ENCODE measurements at places on chromosomes 3 and 15.

GRCh38 chr3:101259485-101260341 is 60.7 kb downstream of the IMPG2 start:
- DNase-seq = no peak

DNA sequence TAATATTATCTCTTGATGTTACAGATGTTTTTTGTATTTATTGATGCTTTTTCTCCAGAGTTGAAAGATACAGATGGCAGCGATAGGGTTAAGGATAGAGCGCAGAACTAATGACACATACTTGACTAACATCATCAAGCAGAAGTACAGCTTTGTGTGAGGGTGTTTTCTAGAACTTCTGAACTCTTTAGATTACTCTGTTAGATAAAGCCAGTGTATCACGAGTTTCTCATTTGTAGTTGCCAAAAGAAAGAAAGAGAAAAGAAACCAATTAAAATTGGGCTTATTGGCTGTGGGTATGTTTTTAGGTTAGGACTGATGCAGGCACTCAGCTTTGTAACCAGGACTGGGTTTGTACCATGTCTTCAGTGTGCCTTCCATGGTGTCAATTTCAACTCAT is 6.6 kb upstream of the GPR171 start:
- no peak for DNase-seq

GRCh38 chr15:99507504-99508310 is 58.1 kb upstream of the MEF2A start:
- DNase-seq = no peak

DNA sequence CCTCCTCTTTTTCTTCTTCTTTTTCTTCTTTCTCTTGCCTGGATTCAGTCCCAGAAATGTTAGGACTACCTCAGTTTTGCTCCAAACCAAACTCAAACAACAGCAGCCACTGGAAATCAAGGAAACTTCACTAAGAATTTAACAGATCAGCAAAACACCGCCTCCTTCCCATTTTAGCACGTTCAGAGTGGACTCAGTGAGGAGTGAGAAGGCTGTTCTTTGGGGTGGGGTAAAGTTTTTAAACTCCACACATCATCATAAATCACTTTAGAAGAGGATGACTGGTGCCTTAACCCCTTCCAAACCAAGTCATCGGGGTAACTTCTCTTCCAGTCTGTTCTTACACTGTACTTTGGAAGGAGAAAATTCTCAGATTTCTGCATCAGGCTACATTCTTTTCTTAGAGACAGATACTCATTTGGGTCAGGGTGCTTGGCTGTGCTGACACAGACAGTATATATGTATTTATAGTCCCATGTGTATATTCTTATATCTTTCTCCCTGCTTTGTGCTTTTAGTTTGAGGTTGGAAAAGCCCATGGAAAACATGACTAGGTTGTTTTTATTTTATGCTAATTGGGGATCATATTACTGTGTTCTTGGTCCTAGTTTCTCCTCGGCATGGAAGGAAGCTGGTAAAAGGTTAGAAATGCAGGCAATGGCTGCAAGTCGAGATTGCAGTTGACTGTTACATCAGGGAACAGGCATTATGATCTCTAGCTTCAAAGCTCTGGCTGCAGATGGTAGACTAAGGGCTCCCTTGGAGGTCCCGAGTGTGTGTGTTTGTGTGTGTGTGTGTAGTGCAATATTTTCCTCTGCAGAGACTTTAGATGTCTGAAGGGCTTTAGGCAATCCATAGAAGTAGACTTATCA is at the start of gene CCDC80:
CCDC80 (minus strand) TSS at position 214 of the 872 bp plus-strand sequence. CDS start 1,238 bp downstream, outside the sequence.
- DNase-seq = no peak

- DNase-seq = no peak
Measured at GRCh38 chr3:4956738-4957137, 22.5 kb upstream of the BHLHE40 start.

- no peak for DNase-seq
Measured at GRCh38 chr15:60328852-60329443, 68.8 kb downstream of the ANXA2 start.

DNA sequence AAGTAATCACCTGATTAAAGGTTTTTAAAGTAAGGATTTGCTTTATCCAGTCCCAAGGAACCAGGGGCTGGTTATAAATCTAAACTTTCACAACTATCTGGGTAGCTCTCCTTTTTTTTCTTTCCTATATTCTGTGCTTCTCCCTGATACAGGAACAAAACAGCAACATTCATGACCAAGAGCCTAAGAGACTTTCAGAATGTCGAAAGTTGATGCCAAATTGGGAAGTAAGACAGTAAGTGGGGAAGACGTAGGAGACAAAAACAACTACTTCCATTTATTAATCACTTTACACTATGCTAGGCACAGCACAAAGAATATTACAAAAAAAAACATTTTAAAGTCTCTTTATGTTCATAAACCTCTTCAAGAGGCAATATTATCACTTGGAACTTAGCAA is 211.6 kb downstream of the MAGI1 start:
- DNase-seq = no peak

- no peak for DNase-seq
Measured at GRCh38 chr3:143443851-143444331, 324.3 kb downstream of the CHST2 start.

GRCh38 chr3:27224197-27224596 is 145.0 kb downstream of the NEK10 start:
- no peak for DNase-seq

All from activated T-helper 9 cell treated with anti-CD3 and anti-CD28 coated beads, Interleukin-2, amount 50 U/mL, for 16 hours (primary cell).